ENCODE measurements at places on chromosomes 6 and 20.

DNA sequence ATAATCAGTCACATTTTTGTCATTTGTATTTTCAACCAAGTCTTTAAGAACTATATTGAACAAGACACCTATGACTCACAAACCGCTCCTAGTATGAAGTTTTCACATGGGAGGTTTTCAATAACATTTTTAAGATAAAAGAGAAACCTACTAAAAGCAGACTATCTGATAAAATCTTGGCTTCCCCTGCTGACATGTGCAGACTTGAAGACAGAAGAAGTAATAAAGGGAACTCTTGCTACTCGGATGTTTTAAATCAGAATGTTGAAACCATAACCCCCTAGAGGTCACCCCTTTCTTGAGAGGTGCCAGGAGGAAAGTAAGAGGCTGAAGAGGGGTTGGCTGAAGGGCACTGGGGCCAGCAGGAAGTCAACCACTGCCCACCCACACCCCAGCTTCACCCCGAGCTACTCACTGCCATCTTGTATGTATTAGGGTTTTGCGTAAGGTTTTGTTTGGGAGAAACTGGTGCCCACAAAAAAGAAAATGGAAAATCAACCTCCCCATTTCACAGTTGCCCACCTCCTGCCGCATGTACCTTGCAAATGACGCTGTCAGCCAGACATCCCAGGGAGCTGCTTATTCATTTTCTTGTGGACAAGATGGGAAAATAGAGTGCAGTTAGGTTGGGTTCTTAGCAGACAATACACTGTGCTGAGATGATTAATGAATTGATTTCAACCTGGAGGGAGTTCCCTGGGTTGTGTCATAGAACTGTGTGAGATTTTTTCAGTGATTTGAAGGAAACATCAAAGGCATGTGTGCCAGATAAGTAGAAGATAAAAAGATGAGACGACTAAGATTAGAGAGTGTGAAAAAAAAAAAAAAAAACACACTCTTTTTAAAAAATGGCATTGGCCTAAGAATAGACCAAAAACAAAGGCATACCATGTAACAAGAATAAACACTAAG, 83.2 kb upstream of the TAB2 start:
- no peak for DNase-seq

GRCh38 chr6:124197148-124197547, 393.5 kb downstream of the NKAIN2 start:
- no peak for DNase-seq

GRCh38 chr6:140434761-140435160, 1060.3 kb upstream of the CITED2 start:
- DNase-seq: no peak

DNA sequence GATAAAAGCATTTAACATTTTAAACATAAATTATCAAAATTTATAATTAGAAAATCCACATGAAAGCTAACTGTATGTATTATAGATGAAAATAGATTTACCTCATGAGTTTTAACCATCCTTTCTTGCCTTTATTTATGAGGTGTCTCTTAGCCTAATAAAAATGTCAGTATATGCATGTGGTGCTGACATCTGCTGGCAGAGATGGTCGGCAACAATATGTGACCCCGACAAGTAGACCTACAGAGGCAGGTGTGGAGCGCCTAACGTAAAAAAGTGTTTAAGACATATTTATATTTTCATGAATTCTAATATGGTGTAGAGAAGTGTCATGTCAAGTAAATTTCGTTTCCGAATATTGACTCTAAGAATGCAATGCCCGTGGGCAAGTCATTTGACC, 149.0 kb upstream of the FUT9 start:
- DNase-seq: no peak

GRCh38 chr6:133788556-133788955, 100.4 kb upstream of the TCF21 start:
- no peak for DNase-seq

- DNase-seq: no peak
These were observed 40.5 kb upstream of the PRIM2 start for GRCh38 chr6:57276946-57277345.
